Activated CD4-positive, alpha-beta T cell treated with anti-CD3 and anti-CD28 coated beads for 24 hours (primary cell): ENCODE measurements at places on chromosomes 16 and 17.

DNA sequence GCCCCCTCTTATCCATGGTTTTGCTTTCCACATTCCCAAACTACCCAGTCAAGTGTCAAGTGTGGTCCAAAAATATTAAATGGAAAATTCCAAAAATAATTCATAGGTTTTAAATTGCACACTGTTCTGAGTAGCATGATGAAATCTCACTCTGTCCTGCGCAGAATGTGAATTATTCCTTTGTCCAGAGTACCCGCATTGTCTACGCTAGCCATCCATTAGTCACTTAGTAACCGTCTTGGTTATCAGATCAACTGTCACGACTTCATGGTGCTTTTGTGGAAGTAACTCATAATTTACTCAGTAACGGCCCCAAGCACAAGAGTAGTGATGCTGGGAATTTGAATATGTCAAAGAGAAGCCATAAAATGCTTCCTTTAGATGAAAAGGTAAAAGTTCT lies 94.9 kb downstream of the SLC39A11 start:
- DNase-seq = no peak

GRCh38 chr17:68431661-68432071 lies 25.6 kb downstream of the WIPI1 start:
- peak; percentile 23 for DNase-seq

- DNase-seq = no peak
Observed at GRCh38 chr16:79484237-79484636, 116.3 kb downstream of the MAF start.

GRCh38 chr17:206941-207560 lies 25.6 kb upstream of the DOC2B start:
- DNase-seq = no peak

DNA sequence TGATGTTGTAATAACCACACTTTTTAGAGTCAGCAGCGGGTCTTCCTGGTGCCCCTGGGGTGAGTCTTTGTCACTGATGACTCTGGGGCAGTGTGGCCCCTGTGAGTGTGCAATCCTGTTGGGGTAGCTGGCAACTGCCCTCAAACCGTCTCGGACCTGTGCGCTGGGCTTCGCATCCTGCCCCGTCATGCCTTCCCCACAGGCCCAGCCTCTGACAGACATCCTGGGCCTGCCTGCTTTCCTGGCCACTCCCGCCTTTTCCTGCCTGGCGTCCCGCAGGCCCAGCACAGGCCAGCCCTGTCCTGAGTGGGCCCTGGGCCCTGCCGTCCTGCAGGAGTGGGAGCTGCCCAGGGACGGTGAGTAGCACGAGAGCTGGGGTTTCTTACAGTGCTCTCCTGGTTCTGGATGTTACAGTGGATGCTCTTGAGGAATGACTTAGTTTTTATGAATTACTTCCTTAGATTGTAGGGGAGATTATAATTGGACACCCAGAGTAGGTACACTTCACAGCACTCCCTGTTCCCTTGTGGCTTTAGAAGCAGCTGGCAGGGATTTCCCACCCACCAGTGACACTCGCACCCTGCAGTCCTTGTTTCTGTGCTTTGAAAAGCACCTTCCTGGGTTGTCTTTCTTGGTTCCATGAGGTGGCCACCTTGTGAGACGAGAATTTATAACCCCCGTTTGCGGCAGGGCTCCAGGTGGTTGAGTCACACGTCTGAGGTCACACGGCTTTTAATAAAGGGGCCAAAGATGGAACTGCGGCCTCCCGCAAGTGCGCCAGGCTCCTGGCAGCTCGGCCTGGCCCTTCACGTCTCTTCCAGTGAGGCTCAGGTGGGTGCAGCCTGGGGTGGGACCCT lies 50.0 kb upstream of the CAPN15 start:
- no peak for DNase-seq

DNA sequence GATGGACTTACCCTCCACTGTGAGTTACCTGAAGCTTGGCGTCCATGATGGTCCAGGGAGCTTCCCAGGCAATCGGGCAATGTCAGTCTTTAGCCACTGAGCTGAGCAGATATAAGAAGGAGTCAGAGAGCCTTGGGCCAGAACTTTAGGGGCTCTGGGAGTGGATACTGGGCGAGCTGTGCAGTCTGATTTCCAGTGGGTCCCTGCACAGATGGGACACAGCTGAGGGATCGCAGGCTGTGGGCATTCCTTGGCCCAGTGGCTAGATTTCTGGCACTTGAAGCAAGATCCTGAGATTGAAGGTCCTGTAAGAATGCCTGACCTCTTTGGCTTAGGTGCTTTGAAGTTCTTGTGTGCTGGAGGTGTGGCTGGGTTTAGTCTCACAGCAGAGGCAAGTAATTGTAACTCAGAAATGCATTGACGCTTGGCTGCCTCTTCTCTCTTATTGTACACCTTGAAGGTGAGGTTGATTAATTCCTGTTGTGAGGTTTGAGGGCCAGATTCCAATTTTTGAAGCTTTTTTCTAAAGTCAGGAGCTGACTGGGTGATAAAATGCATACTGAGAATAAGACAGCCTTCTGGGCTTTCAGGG lies 2283.8 kb downstream of the TP53TG3F start:
- no peak for DNase-seq

- no peak for DNase-seq
Observed at GRCh38 chr17:81962499-81963441, 1.8 kb upstream of the NOTUM start.
